ENCODE measurements at places on chromosomes 1 and 21.

GRCh38 chr1:77308889-77309621 lies 27.2 kb downstream of the AK5 start:
- no peak for DNase-seq

DNA sequence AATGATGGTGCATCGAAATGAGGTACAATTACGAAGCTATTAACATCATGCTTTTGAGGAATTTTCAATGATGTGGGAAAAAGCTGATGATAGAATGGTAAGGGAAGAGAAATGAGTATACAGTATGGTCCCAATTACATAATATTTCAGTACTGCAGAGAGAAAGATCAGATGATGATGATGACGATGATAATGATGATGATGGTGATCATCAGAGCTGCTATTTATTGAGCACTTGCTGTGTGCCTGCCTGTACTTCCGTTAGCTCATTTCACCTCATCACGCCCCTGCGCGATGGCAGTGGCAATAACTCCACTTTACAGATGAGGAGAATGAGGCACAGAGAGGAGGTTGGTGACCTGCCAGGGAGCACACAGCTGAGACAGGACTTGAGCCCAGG lies 620.8 kb downstream of the MATN1 start:
- no peak for DNase-seq

DNA sequence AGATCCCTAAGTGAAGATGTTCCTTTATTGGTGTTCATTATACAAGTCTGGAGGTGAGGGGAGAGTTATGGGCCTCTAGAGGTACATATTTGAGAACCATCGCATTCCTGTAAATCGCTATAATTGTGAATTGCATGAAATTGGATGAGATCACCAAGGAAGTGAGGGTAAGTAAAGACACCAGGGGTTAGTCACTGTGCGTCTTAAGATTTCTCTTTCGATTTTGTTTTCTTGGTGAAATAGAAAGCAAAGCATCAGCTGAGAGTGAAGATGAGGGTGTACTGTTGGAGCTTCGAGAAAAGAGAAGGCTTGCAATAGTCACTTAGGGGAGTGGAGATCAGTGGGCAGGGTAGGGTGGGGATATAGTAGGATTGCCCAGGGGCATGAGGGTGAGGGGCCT lies 82.1 kb downstream of the RAVER2 start:
- DNase-seq, result no peak

- DNase-seq, result no peak
Observed at GRCh38 chr1:51648180-51649109, 31.6 kb downstream of the OSBPL9 start.

DNA sequence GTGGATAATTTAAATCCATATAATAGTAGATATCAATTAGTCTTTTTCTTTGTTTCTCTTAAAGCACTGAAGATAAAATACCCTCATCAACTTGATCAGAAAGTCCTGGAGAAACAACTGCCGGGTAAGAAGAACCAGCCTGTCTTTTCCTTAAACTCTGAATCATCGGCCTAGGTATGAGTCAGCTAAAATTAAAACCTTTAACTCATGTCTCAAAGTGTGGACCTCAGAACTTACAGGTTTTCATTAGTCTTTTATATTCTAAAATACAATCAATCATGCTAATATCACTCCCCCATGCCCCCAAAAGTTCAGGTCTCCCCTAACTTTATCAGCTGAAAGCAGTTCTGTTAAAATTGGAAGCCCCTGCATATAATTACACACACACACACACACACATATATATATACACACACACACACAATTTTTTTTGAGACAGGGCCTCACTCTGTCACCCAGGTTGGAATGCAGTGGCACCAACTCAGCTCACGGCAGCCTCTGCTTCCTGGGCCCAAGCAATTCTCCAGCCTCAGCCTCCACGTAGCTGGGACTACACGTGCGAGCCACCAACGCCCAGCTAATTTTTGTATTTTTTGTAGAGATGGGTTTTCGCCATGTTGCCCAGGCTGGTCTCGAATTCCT lies 61.3 kb downstream of the B3GALNT2 start:
- no peak for DNase-seq

DNA sequence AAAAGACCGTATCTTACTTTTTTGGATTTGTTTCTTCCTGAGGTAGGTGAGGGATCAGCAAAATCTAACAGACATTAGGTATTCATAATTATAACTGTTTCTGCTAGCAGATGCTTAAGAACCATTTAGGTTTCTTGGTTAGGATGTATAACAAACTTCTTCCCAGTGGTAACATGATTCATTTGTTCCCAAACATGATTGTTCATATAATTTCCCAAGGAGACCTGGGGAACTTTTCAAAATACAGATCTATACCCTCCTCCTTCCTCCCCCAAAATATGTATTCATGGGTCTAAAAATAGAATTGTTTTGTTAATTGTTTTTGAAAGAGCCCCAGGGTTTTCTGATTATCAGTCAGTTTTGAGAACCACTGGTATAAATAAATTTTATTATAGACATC lies 228.2 kb downstream of the COP1 start:
- DNase-seq, result no peak
